ENCODE measurements at places on chromosomes 13 and 19.

DNA sequence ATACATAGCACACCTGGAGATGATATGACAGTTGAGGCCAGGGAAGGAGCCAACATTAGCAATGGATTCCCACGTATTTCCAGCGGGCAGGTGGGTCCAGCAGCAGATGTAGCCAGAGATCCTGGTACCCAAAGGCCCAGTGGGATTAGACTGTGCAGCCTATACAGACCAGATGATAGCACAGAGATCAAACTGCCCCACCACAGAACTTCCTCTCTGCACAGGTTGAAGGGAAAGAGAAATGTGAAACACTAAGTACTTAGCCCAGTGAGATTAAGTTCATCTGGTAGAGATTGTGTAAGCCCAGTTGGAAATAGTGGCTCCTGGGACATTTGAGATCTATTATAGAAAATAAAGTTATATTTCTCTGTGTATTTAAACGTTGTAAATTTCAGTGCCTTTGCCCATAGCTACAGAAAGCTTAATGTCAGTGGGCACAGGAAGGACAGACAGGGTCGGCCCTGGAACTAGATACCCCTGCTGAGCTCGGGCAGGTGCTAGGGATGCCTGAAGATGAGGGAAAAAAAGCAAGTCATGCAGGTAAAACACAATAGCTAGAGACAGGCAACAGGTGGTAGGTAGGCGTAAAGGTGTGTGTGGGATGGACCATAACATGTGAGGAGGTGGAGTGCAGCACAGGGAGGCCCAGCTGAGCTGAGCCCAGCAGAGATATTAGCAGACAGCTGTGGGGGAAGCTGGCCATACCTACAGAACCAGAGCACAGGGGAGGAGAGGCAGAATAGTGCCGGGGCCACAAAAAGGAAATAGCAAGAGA, 27.3 kb upstream of the SPATA13 start:
- DNase-seq: no peak

DNA sequence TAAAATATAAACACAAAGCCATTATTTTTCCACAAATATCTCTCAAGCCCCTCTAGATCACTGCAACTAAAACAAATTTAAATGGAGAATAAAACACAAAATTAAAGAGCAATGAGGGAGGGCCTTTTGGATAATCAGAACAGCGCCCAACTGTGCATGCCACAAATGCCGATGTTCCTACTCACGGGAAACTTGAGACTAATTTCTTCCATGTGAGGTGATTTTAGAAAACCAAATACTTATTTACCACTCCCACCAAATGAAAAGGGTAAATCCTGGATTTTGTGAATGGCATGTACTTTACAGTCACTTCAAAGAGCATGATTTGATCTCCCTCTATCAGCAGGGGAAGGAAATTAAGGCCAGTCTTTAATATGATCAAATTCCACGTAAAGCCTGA, 74.8 kb downstream of the SLC7A1 start:
- peak; percentile 92 for DNase-seq

- DNase-seq: no peak
Observed at GRCh38 chr19:33441277-33441699, 67.8 kb downstream of the CEBPG start.

DNA sequence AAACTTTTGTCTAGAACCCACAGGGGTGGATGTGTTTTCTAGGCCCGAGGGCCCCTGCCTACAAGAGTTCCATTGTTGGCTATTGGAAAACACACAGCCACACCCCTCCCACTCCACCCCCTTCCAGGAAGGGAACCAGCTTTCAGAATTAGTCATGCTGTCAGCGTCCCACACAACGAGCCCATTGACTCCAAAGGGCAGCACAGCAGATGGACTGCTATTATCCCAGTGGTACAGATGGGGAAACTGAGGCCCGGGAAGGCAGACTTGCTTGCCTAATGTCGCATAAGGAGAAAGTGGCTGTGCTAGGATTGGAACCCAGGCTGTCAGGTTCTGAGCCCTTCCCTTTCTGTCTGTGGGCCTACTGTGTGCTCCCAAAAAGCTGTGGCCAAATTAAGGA, 8.1 kb upstream of the FXYD3 start:
- peak; percentile 35 for DNase-seq

DNA sequence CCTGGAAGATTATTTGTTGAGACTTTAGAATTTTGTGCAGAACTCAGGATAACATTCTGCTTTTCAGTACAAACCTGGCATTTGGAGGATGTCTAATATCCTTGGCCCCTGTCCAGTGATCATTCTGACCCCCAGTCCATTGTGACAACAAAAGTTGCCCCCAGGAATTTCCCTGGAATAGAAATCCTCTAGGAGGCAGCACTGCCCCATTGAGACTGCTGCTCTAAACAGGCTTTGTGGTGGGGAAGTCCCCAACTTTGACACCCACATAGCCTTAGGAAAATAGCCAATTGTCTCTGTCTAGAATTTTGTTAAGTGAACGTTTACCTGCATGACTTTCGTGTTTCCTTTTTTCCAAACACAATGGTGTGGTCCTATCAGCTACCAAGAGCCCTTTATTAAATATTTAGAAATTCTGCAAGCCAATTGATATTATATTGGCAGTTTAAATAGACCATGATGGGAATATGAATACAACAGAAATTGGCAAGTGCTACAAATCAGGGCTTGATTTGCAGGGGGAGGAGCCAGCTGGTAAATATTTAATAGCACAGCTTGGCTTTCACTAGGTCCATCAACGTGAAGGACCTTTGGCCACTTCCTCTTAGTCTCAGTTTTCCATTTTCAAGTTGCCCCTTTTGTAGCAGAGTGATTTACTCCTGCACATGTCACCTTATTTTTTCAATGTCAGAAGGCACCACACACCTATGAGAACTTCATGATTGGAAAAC, 451.7 kb downstream of the EFNB2 start:
- peak; percentile 78 for DNase-seq

GRCh38 chr19:22140356-22140755, 56.4 kb downstream of the ZNF676 start:
- no peak for DNase-seq

DNA sequence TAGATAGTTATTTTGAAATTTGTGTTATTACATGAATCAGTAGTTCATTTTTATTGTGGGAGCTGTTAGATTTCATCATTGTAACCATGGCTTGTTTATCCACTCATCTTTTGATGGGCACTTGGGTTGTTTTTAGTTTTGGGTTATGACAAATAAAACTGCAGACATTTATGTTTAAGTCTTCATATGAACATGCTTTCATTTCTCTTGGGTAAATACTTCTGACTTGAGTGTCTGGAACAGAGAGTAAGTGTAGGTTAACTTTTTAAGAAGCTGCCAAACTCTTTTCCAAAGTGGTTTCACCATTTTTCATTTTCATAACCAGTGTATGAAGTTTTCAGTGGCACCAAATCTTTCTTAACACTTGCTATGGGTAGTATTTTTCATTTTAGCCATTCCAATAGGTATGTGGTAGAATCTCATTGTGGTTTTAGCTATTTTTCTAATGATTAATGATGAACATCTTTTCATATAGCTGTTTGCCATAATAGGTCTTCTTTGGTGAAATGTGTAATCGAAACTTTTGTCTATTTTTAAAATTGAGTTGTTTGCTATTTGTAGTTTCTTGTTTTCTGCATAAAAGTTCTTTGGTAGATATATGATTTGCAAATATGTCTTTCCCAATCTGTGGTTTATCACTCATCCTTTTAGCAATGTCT, 17.9 kb downstream of the SLAIN1 start:
- no peak for DNase-seq

GRCh38 chr19:39919976-39920375, 14.5 kb downstream of the FCGBP start:
- no peak for DNase-seq

GRCh38 chr19:9309974-9310446, 372 bp upstream of the ZNF699 start:
- peak; percentile 93 for DNase-seq

- no peak for DNase-seq
Observed at GRCh38 chr13:42688821-42689220, 92.6 kb upstream of the FAM216B start.

DNA sequence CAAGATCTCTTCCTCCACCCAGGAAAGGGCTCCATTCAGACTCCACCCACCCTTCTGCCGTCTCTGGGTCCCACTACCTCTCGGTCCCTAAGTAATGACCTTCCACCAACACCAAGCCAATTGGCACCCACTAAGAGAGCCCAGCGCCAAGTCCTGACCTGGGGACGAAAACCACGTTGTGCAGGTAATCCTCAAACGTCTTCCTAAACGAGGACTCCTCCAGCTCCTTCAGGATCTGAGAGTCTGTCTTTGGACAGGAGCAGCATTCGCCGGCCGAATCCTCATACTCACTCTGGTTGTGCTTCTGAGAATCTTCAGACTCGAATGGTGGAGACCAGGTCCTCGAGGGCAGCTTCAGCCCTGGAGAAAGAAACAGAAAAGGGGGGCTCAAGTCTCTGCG, 83.1 kb downstream of the ZNF557 start:
- DNase-seq: no peak

DNA sequence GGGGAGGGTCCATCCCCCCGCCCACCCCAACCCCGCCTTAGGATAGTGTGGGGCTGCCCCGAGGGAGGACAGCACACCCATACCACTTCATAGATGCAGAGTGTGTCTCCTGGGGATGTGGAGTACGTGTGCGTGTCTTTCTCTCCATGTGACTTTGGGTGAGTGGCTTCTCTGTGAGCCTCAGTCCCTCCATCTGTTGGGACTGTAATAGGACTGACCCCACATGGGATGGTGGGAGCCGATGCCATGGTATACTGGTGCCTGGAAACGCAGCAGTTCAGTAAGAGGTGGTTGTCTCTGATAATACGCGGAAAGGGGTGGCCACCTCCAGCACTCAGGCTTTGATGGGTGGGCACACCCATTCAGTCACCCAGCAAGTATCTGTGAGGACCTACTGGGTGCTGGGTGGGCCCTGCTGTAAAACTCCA, 816 bp upstream of the PRKD2 start:
- no peak for DNase-seq

DNA sequence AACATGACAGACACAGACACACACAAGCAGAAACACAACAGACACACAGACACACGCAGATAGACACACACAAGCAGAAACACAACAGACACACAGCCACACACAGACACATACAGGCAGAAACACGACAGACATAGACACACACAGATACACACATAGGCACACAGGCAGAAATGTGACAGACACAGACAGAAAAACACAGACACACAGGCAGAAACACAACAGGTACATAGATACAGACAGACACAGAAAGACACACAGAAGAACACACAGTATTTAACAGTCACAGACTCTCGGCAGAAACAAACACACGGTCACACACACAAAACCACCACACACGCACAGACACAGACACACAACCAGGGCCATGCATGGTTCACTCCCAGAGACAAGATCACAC, 905 bp downstream of the TBXA2R start:
- DNase-seq: no peak

DNA sequence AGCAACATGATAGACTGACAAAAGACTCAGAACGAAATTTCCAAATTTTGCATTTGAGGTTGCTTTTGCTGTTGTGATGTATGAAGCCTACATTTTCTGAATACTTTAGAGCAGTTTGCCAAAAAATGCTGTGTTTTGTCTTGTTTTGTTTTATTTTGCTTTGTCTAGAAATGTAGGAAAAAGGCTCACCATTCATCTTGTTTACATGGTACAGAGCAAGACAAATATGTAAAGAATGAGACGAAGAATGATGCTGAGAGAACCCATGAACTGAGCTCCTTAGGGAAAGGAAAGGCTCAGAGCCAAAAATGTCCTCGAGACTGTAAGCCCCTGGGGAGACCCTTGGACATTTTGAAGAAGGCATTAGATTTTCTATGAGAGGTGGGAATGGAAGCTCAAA, 6.8 kb upstream of the SPART start:
- DNase-seq: peak; percentile 73

GRCh38 chr13:42745655-42746054, 35.7 kb upstream of the FAM216B start:
- DNase-seq: peak; percentile 35

- peak; percentile 61 for DNase-seq
Observed at GRCh38 chr13:99968521-99969452, 2.8 kb downstream of the ZIC5 start.

- no peak for DNase-seq
Observed at GRCh38 chr13:42614436-42615035, 40.6 kb downstream of the TNFSF11 start.

GRCh38 chr19:3565139-3565538, 7.6 kb upstream of the HMG20B start:
- DNase-seq: peak; percentile 72

GRCh38 chr19:35056513-35057063, 15.1 kb downstream of the HPN start:
- DNase-seq: no peak

GRCh38 chr13:61654481-61654880, 238.8 kb upstream of the PCDH20 start:
- DNase-seq: no peak

GRCh38 chr19:35261356-35262100, 7.2 kb upstream of the USF2 start:
- DNase-seq: no peak

- no peak for DNase-seq
Observed at GRCh38 chr13:31385540-31385939, 185.8 kb downstream of the B3GLCT start.

All from choroid plexus epithelial cell (primary cell).